ENCODE measurements at places on chromosomes 16 and 17. TPM values are rescaled to one million over a fixed set of nuclear protein-coding genes. Genes with fewer than 3 reads are reported as not detected.

The HAP1 gene
- total RNA-seq = 0.23 TPM

DNA sequence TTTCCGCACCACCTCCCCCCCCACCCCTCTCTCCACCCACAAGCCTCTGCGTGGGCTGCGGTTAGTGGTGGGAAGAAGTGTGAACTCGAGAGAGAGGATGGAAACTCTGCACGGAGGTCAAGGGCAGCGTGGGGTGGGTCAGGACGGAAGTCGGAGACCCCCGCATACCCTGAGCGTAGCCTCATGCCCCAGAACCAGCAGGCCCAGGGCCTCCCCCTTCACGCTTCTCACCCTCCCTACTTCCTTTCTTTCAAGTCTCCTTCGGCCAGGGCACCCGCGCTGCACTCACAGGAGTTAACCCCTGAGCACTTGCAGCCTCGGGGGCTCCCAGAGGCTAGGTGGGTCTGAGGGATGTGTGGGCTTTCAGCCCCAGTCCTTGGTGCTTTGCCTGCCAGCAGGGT is 9.2 kb downstream of the TBKBP1 start:
- no peak for DNase-seq

DNA sequence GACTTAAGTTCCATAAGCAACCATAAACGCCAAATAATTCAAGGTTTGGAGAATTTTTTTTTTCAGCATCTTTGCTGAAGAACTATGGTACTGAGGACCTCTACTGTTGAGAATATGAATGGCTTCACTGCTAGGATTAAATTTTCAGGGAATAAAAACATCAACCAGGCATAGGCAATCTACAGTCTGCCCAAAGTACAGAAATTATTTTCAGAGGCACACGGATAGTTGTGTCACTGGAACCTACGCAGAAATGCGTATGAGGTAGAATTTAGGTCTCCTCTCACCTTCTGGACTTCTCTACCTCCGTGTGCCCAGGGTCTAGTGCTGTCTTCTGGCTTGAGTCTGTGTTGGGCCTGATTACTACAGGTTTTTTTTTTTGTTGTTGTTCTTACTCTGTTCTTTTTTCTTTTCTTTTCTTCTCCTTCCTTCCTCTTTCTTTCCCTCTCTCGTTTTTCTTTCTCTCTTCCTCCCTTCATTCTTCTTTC is 39.7 kb downstream of the NACA2 start:
- peak; percentile 59 for DNase-seq

GRCh38 chr17:82237746-82238471 is 9.1 kb downstream of the SLC16A3 start:
- DNase-seq = no peak

The PARD6A gene
- 6.3 TPM for total RNA-seq

GRCh38 chr17:32813021-32813420 is 63.9 kb downstream of the MYO1D start:
- no peak for DNase-seq

- no peak for DNase-seq
These were observed 10.9 kb downstream of the HAS3 start for GRCh38 chr16:69116256-69116875.

GRCh38 chr16:70689035-70689969 is 3.4 kb upstream of the MTSS2 start:
- DNase-seq = no peak
